M059J (cell line): ENCODE measurements at places on chromosomes 4 and X. TPM values are rescaled to one million over a fixed set of nuclear protein-coding genes. Genes with fewer than 3 reads are reported as not detected.

DNA sequence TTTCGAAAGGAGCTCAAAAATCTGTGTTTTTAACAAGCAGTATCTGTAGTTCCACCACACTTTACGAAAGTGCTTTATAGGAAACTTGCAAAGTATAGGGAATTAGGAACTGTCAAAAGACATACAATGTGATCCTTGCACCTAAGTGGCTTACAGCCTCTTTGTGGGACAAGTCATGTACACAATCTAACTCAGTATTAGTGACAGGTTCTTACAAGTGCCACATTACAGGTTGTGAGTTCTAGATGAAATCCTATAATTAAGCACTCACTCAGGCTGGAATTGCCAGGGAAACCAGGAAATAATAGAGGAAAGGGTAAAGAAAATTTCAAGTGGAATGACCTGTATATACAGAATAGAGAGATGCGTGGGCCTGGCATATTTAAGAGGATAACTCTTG, 567.3 kb upstream of the ATOH1 start:
- no peak for DNase-seq

DNA sequence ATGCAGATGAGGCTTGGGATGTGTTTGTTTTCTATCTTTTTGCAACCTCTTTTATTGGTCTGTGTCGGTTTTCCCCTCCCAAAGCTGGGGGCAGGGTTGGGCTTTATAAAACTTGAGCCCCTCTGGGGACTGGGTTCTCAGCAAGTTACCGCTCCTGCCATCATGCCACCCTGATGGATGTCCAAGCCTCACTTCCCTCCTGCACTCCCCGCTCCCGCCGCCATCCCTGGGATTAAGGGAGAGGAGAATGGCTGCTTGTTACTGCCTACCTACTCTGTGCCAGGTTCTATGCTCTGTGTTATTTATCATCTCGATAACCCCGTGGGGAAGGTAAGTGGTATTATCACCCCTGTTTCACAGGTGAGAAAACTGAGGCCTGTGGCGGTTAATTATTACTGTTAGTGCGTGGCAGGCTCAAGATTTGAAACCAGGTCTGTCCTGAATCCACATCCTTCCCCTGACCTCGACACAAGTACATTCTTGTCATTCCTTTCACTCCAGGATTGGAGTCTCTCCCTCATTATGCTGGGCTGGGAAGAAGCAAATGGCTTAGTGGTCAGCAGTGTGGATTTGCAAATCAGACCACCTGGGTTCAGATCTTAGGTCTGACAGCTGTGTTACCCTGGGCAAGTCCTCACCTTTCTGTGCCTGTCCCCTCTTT, 4.5 kb downstream of the UBA1 start:
- no peak for DNase-seq

Gene IL21
- not detected in 2 replicates for total RNA-seq

- DNase-seq, result no peak
Measured at GRCh38 chr4:186039697-186040096, 29.3 kb upstream of the TLR3 start.

GRCh38 chr4:25310066-25310802, 2.3 kb upstream of the ZCCHC4 start:
- no peak for DNase-seq

Gene JADE3
- 5.4 and 8.6 TPM in 2 replicates for total RNA-seq
